ENCODE measurements at places on chromosomes 3 and 15. TPM values are rescaled to one million over a fixed set of nuclear protein-coding genes. Genes with fewer than 3 reads are reported as not detected.

DNA sequence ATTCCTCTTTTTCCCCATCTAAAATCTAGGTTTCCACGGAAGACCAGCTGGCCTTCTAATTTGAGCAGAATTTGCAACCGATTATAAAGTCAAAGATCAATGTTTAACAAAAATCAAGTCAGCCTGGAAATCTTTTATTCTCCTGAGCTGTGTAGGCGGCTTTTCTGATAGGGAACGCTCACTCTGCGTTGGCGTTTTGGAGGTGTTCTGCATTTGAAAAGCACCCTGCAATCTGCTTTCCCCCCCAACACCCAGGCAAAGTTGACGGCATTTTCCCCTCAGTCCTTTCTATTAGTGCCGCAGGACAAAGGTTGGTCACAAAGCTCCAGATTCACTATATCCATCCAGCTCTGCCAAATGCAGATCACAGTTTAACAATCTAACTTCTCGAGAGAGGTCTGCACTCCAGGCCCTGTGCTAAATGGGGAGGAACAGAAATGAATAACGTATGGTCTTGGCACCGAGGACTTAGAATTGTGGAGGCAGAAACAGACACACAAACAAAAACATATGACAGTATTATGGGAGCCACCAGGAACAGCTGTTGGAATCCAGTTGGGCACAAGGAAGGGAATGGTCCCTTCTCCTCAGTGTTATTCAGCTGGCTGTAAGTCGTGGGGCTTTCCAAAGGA, 50.4 kb upstream of the LARS2 start:
- DNase-seq: no peak

DNA sequence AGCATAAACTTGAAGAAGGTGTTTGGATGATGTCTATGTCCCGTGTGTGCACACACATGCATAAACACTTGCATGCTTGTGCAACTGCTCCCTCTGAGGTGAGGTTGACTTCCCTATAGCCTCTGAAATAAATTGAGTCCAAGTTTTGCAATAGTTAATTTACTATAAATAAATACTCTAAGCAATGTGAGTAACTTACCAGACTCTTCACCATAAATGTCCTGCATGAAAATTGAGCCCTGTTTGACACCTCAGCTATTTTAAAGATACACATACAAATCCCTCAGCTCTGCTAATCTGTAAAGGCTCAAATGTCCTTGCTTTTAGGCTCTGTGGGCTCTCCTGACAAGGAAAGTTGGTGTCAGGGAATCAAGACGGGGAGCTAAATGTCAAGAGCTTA, 37.1 kb downstream of the GJD2 start:
- no peak for DNase-seq

- no peak for DNase-seq
These were observed 3.8 kb downstream of the NCEH1 start for GRCh38 chr3:172707030-172707429.

GRCh38 chr15:73983211-73983727, 8.8 kb downstream of the STOML1 start:
- DNase-seq: no peak

SYNPR gene
- 0.85 TPM for total RNA-seq

Data from WTC11 (cell line).